Panc1 (cell line): ENCODE measurements at places on chromosomes 1 and 21. TPM values are rescaled to one million over a fixed set of nuclear protein-coding genes. Genes with fewer than 3 reads are reported as not detected.

GRCh38 chr1:235088430-235088829 lies 40.2 kb downstream of the TOMM20 start:
- DNase-seq = no peak

Gene NCAM2
- total RNA-seq = 2.2 TPM

DNA sequence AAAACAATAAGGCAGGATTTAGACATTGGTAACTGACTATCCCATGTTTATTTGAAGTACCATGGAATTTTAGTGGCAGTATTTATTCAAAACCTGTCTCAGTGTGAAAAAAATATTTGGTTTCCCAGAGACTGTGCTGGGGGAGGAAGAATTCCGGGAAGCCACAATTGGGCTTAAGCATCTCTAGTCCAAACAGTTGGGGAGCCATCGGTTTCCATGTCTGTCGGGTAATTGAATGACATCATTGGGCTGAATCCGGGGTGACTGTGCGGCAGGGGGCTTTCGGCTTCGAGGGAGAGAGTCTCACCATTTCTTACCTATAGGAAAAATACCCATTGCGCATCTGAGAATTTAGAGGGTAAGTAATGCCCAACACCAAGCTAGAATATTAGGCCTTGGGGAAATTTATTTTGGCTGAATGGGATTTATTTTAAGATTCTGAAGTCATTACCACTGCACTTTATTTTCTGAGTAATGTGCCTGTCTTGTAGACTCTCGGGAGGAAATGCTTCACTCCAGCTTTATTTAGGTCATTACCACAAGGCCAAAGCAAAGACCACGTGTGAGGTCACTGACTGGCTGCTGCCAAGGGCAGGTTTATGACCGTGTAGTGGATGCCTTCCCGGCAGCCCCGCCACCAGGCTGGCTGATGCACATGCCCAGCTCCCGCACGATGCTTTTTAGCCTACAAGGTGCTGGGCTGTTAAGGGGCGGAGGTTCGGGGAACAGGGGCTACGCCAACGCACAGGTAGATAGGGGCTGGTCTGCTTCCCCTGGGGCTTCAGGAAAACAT lies 23.1 kb upstream of the UMODL1 start:
- DNase-seq = no peak

- no peak for DNase-seq
Observed at GRCh38 chr1:161094481-161094880, 3.7 kb upstream of the KLHDC9 start.

Gene DMRTA2
- not detected for total RNA-seq

Gene PAX7
- total RNA-seq = not detected

DNA sequence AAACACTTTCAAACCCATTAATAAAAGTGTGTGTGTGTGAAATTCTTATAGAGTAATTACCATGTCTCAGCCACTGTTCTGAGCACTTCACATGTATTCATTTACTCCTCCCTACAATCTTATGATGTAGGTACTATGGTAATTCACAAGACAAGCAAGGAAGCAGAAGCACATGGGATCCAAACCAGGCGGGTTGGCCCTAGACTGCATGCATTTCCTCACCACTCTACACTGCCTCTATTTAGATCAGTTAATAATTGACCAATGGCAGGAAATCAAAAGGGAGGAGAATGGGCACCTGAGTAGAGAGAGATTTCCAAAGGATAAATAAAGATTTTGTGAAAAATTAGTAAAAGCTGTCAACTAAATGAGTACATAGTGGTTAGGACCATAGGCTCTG lies 15.7 kb downstream of the MAP3K21 start:
- no peak for DNase-seq

GRCh38 chr1:168634951-168635532 lies 58.6 kb downstream of the XCL1 start:
- no peak for DNase-seq

- DNase-seq = no peak
Observed at GRCh38 chr1:156862997-156863599, 2.4 kb downstream of the NTRK1 start.

Gene CD101
- total RNA-seq = not detected

Gene PLA2G2D
- not detected for total RNA-seq

GRCh38 chr1:118021668-118022067 lies 92.1 kb downstream of the WDR3 start:
- no peak for DNase-seq

DNA sequence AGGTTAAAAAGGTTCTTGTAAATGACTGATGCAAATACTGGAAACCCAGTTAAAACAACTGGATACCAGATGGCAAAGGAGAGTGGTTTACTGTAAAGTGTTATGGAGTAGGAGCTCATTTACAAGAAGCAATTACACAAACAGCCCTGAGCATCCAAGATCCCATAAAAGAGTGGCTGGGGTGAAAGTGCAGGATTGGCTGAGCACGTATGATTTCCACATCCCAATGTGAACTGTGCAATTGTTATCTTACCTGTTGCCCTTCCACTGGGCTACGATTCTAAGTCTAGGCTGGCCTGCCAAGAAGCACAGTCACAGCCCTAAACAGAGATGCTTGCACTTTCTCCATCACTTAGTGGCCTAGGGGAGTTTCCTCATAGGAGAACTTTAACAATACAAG lies 277.6 kb upstream of the RUNX1 start:
- no peak for DNase-seq

DNA sequence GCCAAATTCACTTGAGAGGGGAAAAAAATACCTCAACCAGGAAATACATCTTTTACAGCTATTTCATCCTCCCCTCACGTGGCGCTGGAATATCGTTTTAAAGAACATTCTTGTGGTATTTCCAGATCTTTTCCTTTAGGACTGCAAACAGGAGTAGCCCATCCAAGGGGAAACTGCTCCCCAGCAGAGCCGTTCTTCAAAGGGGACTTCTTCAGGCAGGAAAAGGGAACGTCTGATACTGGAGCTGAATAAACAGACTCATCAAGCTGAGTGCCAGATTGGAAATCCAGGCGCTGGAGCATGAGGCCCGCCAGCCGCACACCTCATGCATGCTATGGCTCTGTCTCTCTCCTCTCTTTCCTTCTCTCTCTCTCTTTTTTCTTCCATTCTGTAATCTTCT lies 34.0 kb upstream of the PROX1 start:
- no peak for DNase-seq

DNA sequence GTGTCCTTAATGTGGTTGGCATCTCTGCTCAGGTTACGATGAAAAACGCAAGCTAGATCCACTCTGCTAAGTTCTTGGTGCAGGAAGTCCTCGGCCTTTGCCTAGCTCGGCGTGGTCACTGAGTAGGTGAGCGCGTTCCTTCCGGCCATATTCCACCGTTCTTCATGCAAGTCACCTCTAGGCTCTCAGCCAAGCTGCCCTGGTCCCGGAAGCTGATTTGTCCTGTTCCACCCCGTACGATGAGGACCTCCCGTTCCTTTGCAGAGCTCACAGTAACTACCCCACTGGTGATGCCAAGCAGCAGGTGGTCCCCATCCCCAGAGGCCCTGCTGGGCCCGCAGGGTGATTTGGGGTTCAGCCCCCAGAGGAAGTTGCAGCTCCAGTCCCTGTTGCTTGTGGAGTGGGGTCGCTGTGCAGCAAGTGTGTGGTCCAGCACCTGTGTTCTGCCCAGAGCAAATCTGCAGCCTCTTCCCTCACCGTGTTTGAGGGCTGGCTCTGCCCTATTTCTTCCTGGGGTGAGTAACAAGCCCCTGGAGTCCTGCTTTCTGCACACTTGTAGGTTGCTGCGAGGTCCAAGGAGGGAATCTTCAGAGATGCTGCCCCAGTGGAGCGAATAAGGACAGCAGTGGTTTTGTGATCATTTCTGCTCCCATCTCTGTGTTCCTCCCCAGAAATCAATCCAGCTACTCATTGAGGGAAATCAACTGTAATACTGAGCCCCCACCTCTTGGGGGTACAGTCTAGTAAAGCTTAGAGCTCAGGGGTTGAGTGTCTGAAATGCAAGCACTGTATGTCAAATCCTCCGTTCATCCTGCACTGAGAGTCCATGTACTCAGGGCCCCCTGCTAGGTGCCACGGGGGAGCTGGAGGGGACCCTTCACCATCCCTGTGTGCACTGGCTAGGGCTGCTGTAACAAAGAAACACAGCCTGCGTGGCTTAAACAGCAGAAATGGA lies 2.3 kb downstream of the UMODL1 start:
- DNase-seq = no peak

Gene ELAPOR1
- total RNA-seq = 0.28 TPM

DNA sequence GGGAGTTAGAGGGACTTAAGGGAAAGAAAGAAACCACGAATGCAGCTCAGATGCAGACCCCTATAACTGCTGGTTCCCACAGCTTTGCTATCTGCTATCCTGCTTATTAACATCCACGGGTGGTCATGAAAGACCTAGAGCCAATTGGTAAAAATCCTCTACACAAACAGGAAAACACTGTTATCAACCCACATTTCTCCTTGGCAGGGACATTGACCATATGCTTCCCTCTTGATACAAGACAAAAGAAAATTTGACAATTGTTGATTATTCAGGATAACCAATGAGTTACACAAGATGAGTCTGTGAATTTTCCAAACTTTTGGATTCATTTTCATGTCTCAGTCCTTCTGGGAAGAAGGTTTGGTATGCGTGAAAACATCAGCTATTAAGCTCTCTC lies 90.4 kb downstream of the TIAM1 start:
- DNase-seq = no peak

Gene RAB3GAP2
- 39.0 TPM for total RNA-seq

- DNase-seq = no peak
Observed at GRCh38 chr1:233668146-233668724, 54.3 kb downstream of the KCNK1 start.

DNA sequence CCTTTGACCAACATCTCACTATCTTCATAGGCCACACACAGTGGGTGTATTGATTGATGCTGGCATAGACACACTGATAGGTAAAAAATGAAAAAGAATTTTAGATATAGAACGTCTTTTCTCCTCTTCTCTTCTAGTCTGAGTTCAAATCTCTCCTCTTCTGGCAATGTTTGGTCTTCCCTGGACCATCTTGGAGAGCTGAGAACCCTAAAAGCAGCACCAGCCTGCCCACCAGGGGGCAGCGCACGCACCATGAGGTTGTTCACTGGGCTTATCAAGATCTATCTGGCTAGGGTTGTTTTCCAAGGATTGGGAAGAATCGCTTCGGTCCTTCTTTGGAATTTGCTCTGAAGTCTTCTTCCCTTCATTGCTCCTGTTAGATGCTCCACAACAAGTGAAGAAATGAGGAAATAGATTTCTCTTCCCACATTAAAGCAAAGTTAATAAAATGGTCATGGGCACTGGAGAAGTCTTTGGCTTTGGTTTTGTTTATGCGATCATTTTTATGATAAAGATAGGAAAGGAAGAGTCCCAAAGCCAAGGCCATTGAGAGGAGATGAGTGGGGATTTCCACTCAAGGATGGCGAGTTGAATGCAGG lies 104.0 kb upstream of the OLIG2 start:
- DNase-seq = no peak

GRCh38 chr1:26274801-26275425 lies 5.0 kb upstream of the SH3BGRL3 start:
- no peak for DNase-seq

DNA sequence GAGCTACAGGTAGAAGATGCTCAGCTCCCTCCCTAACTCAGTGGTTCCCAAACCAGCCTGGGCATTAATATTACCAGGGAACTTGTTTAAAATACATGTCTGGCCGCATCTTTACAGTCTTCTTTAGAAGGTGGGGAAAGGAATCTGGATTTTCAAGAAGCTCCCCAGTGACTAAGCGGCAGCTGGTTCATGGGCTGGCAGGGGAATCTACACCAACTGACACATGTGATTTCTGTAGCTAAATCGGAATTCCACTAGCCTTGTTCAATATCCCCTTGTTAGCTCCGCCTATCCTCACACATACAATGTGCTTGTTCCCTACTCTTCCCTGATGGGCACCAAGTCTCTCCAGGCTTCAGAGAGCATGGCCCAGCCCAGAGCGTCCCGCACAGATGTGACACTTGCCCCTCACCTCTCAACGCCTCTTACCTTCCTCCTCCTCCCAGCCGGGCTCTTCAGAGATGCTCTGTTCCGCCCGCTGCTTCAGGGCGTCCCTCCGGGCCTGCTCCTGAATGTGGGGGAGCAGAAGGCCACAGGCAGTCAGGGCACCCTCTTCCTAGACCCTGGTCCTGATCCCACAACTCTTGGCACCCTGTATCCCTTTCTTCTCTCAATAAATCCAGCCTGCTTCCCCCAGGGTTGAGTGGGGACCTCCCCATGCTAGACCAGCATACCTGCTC lies 15.3 kb downstream of the TSSK3 start:
- DNase-seq = no peak

- DNase-seq = no peak
Observed at GRCh38 chr1:202834771-202835547, 24.2 kb downstream of the PCAT6 start.

Gene SHC1
- total RNA-seq = 373 TPM

Gene NEXN
- 5.4 TPM for total RNA-seq

DNA sequence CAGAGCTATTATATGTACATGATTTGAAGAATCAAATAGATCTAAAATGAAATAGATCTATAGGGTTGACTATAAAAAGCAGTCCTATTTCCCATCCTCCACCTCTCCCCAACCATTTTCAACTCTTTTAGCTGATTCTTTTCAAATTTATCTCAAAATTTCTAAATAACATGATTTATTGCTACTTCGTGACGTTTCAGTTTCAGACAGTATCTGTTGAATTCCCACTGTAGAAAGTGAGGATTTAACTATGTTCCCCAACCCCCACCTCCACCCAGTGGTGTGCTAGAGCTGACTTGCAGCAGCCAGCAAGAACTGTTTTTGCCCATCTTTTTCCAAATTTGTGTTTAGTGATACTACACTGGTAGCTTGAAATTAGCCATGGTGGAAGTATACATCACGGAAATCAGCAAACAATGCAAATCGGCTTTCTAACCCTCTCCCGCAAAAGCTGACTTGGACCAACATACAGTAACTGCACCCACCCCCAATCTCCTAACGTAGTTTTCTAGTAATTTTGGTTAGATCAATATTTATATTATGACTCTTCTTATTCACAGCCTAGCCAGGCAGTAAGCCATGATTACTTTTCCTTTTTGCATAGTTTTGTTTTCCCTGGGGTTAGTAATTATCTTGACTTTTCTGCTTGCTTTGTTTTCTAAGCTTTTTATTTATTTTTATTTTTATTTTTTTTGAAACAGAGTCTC lies 10.9 kb downstream of the SEMA4A start:
- no peak for DNase-seq

DNA sequence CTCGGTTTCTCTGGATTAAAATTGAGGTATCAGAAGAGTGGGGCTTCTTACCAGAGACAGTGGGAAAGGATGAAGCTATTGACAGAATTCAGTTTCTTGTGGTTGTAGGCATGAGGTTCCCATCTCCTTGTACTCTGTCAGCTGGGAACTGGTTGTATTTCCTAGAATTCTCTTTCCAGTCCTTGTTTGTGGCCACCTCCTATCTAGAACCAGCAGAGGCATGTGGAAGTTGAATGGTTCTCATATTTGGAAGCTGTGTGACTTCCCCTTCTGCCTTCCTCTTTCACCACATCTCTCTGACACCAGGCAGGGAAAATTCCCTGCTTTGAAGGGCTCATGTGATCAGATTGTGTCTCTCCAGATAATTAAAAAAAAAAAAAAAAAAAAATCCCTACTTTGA lies 457.7 kb upstream of the ADAMTS5 start:
- no peak for DNase-seq
